Bronchial epithelial cell (primary cell): ENCODE measurements at places on chromosomes 7 and 10.

GRCh38 chr10:125568156-125568555 lies 114.8 kb downstream of the TEX36 start:
- no peak for DNase-seq

GRCh38 chr10:118965096-118965495 lies 64.4 kb upstream of the NANOS1 start:
- DNase-seq, result no peak

GRCh38 chr10:50636618-50637579 lies 13.1 kb upstream of the SGMS1 start:
- DNase-seq, result no peak

GRCh38 chr7:152411389-152411788 lies 24.4 kb downstream of the KMT2C start:
- no peak for DNase-seq

DNA sequence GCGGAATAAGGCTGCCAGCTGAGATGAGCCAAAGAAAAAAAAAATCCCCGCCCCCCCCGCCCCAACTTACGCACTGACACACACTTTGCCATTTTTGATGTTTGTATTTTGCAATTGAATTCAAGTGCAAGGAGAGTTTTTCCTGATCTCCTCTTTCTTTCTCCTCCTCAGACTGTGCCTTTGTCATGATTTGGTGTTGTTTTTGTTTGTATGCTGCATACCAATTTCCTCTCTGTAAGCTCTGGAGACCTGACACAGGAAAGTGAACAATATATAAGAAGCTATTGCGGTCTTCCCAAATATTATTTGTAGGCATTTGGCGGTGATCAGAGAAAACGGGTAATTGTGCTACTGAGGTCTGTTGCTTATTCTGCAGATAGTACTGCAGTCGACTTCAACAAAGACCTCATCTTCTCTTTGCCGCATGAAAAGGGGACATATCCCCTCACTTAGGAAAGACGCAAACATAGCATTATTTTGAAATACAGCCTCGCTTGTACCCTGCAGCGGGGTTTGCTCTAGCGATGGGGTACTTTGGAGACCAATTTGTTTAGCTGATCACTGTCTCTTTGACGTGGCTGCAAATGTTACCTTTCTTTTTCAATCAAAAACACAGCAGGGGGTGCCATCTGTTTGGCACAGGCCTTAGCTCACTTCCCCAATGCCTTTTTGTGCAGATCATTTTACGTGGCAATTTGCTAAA lies 206.6 kb downstream of the SKAP2 start:
- no peak for DNase-seq
